ENCODE measurements at places on chromosomes 3 and 15.

DNA sequence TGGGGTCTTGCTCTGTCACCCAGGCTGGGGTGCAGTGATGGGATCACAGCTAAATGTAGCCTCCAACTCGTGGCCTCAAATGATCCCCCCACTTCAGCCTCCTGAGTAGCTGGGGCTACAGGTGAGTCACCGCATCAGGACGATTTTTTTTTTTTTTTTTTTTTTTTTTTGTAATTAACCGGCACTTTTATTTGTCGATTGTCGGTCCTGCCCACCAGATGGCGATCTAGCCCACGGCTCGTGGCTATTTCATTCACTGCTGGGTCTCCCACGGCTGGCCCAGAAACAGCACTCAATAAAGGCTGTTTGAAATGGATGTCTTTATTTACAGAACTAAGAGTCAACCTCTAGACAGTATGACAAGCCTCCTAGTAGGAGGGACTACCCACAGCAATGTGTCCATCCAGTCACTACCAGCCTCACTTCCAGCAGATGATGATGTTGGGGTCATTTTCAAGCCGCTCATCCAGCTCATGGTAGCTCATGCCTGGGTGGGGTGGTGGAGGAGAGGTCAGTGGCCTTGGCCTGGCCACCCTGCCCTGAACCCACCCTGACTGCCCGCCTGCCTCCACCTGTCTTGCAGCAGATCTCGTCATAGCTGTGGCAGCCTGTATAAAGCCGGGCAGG is 1.8 kb upstream of the ZMYND10 start:
- DNase-seq, result no peak

- peak; percentile 45 for DNase-seq
Measured at GRCh38 chr15:63504979-63505841, 817 bp downstream of the USP3 start.

GRCh38 chr15:60854858-60855564 is 374.1 kb downstream of the RORA start:
- no peak for DNase-seq

DNA sequence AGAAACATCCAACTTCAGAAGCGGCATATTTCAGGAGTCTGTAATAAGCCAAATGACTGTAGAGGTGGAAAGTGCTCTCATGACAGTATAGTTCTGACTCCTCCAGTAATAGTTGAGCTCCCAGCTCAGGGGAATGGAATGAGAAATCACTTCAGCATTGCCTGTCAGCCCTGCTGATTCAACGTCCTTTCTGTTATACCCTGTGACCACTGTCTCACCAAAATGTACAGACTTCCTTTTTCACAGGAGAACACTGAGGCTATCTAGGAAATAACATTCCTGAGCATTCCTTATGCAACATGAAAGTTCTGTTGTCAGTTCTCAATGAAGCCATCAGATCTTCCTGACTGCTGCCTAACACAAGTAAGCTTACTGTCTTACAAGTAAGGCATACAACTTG is 284.5 kb upstream of the MME start:
- DNase-seq, result no peak

DNA sequence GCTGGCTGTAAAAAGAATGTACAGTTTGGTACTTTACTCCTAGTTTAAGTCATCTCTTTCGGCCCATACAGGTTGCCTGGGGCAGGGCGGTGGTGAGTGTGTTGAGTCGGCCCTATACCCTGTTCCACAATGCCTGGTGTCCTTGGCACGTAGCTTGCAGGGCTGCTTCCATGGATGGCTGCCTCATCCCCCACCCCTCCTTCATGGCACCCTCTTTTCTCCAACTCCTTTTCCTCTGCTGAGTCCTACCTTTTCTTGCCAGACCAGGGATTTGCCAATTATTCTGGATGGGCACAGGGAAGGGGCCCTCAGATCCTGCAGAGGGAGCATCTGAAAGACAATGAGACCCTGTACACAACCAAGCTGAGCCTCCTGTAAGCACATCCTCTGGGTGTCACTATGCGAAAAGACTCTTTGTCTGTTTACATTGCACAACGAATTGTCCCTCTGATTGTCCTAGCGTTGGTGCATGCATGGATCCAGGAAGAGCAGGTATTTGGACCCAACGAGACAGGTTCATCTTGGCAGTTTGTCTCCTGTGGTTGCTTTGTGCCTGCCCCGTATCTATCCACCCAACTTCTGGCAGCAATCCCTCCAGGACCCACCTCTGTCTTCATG is 73.6 kb upstream of the CGNL1 start:
- no peak for DNase-seq

GRCh38 chr3:53155760-53156159 is 5.2 kb upstream of the PRKCD start:
- no peak for DNase-seq

All from nucleus accumbens (tissue), 56 donors.